ENCODE measurements at places on chromosomes 6 and 20.

GRCh38 chr20:57772349-57772964 is 62.6 kb upstream of the PMEPA1 start:
- DNase-seq = no peak

DNA sequence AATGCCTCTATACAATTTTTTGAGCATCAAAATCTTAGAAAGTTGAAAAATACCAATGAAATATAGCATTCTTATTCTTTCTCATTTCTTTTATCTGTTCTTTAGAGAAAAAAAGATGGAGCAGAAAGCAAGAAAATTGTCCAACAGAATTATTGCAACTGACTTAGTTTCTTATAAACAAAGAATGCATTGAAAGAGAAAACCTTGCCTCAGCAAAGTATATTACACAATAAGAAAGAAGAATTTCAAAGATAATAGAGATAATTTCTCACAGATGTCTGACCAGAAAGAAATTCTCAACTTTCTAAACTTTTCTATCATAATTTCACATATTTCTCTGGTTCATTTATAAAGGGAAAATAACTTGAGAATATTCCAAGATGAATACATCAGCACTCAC is 47.0 kb upstream of the PRND start:
- no peak for DNase-seq

DNA sequence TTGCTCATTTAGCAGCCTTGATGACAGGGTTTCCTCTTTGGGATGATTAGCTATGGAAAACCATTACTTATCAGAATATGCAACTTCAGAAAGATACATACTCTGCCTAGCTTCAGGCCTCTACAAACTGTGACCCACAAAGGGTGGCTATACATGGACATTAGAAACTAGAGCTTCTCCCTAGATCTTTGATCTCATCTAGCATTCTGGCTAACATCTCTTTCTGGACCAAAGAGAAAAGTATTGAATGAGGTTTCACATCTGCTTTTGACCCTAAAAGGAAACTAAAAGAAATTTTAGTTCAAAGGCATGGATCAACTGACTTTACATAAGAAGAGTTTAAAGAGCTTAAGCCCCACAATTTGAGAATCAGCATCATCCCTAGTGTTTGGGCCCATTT is 12.4 kb upstream of the HMGN3 start:
- no peak for DNase-seq

DNA sequence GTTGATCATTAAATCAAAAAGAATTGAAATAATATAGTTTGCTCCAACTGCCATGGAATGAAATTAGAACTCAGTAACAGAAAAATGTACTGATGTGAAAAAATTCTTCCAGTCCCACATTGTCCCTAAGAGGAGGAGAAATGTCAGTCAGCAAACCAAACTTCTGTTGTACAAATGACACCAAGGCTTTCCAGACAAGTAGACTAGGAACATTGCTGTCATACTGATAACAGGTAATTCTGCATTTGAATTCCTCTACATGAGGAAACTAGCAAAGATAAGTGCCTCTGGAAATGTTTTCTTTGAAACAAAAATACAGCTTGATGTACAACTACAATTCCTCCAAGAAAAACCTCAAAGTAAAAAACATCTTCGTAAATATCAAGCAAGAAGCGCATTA is 90.2 kb downstream of the HIVEP1 start:
- DNase-seq = no peak

DNA sequence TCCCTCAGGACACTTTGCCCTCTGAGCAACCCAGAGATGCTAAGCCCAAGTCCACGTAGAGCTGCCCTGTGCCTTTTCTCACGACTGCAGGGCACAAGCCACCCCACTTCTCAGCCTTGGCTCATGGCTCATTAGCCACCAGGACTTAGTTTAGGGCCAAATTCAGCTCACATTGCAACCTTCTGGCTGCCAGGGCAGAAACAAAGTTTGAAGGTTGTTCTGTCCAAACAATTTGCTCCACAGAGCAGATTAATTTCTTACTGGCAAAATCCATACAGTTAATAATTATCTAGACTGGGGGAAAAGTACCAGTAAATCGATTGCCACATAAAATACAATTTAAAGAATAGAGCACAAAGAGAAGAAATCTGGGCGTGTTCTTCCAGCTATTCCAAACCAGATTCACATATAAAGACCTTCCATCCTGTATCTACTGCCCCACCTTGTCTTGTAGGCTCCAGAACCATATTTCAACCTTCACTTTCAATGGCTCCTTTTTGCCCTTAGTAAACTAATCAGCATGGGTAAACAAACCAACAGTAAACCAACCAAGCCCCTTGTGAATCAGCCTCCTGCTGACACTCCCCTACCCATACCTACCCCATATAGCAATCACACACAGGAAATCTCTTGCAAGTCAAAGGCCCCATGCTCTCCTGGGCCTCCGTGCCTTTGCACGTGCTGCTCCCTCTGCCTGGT is 101.9 kb downstream of the QRSL1 start:
- DNase-seq = no peak

- no peak for DNase-seq
Observed at GRCh38 chr20:1830240-1830639, 65.0 kb upstream of the SIRPA start.

DNA sequence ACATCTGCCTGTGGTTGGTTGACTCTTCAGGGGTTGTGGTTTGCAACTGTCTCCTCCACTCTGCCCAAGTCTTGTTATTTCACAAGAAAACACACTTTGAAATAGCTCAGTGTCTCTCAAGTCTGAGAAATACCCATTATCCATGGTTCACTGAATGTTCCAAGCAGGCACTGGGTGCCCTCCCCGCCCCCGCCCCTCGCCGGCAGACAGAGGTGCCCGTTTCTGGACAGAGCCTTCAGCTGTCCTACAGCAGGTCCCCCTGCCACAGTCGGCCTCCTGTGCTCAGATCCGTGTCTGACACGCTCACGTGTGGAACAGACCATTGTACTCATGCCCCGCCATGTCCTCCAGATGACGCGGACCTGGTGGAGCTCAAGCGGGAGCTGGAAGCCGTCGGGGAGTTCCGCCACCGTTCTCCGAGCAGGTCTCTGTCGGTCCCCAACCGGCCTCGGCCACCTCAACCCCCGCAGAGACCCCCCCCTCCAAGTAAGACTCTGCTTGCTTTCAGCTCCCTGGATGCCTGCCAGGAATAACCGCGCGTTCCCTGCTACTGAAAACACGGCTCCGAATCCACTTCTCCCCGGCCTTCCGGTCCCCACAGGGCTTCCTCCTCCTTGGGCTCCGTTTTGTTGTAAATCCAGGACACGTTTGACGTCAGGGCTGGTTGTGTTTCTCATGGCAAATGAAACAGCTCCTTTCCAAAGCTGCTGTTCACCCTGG is 81.4 kb downstream of the SERAC1 start:
- DNase-seq = no peak

- no peak for DNase-seq
Observed at GRCh38 chr6:103405321-103405720, 1454.4 kb downstream of the HACE1 start.

DNA sequence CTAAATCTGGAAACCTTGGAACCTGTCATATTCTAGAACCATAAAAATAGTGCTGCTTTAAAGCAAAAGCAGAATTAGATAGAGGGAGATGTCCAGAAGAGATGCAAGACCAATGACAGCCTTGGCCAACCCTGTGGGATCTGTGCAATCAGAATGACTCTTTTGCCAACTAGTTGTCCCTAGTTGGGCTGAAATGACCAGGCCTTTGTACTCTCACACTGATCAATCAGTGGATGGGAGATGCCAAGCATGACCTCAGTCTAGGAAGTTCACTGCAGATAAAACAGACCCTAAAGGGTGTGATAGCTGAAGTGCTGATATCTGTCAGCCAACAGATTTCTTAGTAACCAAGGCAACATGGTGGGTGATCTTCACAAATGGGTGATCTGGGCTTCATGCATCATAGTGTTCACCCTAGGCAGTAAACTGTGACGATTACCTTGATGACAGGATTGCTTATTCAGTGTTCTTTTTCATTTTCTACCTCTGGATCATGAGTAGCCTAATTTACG is 52.1 kb downstream of the BCKDHB start:
- no peak for DNase-seq

DNA sequence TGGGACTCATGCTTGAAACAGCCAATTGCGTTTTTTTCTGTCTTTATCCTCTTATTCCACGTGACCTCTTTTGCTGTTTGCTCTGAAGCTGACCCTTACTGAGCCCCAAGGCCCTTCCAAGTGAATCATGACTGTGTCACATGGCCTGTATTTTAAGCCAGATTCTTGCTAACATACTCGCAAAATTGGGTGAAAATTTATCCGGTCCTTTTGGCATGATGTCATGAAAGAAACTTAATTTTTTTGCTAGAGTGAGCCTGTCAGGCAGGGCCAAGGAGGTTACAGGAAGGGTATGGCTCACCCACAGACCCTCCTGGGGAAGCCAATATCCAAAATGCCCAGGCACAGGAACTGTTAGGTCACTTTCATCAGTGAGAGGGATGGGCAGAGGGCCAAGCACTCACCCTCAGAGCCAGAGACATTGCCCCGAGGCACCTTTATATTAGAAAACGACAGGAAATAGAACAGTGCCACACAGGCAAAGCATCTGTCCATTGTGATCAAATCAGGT is 296.7 kb downstream of the CDH26 start:
- no peak for DNase-seq

GRCh38 chr20:4813863-4814695 is 92.4 kb downstream of the PRND start:
- DNase-seq = no peak

GRCh38 chr6:32815115-32815514 is 1.7 kb downstream of the HLA-DOB start:
- no peak for DNase-seq

DNA sequence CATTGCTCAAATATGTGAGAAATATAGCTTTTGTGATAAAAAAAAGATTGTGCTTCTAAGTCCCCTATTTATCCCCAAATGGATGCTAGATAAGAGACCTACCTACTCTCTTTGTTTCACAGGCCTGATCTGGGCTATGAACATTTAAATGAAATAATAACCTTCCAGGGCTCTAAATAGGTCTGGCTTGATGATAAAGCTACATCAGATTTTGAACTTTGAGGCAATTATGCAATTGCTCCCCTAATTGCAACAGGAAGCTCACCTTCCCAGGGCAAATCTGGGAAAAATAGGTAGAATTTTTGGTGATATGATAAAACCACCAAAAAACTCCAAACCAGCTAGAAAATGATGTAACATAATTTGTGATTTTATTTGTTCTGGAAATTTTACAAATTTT is 624.5 kb downstream of the PKHD1 start:
- DNase-seq = no peak

- no peak for DNase-seq
Observed at GRCh38 chr20:36461600-36462439, 79.5 kb upstream of the MYL9 start.

- DNase-seq = no peak
Observed at GRCh38 chr20:62572980-62573379, 69.3 kb upstream of the SLCO4A1 start.

- no peak for DNase-seq
Observed at GRCh38 chr6:13355999-13356785, 27.9 kb upstream of the TBC1D7 start.

- DNase-seq = no peak
Observed at GRCh38 chr20:9485614-9486340, 28.6 kb upstream of the LAMP5 start.

DNA sequence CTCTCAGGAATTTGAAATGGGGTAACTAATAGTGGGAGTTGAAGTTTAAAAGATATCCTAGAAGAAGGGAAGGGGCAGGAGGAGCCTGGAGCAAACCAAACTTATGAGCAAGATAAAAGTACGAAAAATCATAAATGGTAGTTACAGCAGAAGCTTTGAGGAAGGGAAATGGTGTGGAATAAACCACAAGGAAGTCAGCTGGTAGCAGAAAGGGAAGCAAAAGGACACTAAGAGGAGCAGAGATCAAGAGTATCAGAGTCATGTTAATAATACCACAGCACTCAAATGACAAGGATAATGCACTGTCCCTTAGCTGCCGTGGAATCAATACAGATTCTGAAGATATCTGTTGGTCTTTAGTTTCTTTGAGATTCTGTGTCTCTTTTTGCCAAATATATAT is 44.9 kb upstream of the CCDC28A start:
- DNase-seq = no peak

- DNase-seq = no peak
Observed at GRCh38 chr6:37826188-37826587, 6.7 kb downstream of the ZFAND3 start.

- no peak for DNase-seq
Observed at GRCh38 chr6:1787894-1788293, 178.2 kb downstream of the FOXC1 start.

- no peak for DNase-seq
Observed at GRCh38 chr6:137246791-137247202, 27.6 kb upstream of the IFNGR1 start.

- DNase-seq = no peak
Observed at GRCh38 chr6:138666636-138667035, 106.9 kb upstream of the CCDC28A start.

- DNase-seq = no peak
Observed at GRCh38 chr6:101477436-101477835, 83.9 kb downstream of the GRIK2 start.

GRCh38 chr20:59774204-59774641 is 159.2 kb downstream of the SYCP2 start:
- DNase-seq = no peak

DNA sequence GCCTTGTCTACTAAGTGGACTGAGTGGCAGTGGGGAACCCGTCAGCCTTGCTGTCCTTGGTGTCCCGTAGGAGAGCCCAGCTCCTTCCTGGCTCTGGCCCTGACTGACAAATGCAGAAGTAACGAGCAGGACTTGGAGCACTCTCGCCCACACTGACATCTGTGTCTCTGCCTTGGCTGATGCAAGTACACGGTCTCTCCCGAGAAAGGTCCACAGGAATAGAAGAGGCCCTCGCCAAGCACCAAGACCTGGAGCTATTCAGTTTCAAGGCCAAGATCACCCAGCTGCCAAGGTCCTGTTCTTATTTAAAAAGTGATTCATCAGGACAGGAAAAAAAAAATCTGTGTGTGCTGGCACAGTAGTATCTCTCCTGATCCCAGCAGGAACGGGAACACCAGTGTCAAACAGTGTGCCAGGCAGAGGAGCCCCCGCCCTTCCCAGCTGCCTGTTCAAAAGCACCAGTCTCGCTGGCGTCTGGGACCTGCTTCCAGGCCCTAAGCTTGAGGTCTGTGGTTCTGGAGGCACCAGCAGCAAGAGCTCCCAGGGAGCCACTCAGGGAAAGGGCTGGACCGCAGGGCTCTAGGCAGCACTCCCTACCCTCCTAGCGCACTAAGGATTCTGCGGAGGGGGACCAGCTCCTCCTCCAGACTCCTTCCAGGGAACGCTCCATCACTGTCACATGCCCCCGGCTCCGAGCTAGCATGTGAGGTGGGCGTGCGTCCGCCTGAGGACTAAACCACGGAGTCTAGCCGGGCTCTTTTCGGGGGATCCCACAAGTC is 376.9 kb downstream of the RNGTT start:
- no peak for DNase-seq

- DNase-seq = no peak
Observed at GRCh38 chr6:135274561-135275293, 93.6 kb downstream of the MYB start.

- no peak for DNase-seq
Observed at GRCh38 chr6:13445744-13446115, 41.7 kb downstream of the GFOD1 start.

DNA sequence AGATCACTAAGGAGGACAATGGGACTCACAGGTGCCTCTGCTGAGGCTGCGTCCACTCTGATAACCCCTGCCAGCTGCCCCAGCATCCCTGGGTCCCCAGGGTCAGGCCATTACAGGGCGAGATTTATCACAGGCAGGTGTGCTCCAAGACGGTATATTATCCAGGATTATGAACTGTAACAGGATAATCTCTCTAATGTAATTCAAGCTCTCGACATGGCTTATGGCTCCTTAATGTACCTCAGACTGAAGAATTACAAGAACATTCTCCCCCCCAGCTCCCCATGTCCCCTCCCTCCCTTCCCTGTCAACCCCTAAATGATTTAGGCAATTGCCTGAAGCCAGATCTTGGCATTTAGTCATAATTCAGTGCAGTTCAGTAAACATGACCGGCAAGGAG is 86.8 kb downstream of the NCR2 start:
- DNase-seq = no peak
